ENCODE measurements at places on chromosomes 2 and 18. TPM values are rescaled to one million over a fixed set of nuclear protein-coding genes. Genes with fewer than 3 reads are reported as not detected.
A peak's percentile ranks its signal among the peaks of the same experiment; 100 is the strongest.

DNA sequence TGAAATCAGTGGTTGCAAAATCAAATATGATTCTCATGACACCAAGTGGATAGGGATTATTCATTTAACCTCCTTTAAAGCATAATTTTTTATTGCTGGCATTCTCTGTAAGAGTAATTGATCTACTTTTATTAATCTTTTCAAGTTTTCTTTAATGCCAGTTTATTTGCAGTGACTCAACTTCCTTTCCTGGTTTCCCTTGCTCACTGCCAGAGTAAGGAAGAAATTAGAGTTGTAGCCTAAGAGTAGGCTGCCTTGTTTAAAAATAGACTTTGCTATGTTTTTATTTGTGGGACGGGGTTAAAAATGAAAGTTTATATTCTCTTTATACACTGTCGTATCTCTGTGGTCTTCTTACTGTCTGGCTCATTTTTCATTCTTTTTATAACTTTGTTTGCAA, 148.6 kb downstream of the WDR7 start:
- no peak for DNase-seq

DNA sequence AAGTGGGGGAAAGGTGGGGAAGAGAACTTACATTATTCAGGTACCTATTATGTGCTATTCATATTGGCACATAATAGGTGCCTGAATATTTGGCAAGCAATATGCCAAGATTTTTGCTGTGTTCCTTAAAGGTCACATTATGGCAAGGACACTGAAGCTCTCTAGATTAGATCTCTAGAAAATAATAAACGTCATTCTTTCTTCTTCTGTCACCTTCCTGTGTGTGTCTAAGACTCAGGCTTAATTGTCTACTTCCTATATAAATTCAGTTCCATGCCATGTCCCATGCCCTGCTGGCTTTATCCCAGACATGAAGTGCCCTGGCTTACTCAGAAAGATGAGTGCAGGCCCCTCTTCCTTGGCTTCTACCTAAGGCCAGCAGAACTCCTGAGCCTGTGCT, 191.1 kb upstream of the CTAGE1 start:
- no peak for DNase-seq

DNA sequence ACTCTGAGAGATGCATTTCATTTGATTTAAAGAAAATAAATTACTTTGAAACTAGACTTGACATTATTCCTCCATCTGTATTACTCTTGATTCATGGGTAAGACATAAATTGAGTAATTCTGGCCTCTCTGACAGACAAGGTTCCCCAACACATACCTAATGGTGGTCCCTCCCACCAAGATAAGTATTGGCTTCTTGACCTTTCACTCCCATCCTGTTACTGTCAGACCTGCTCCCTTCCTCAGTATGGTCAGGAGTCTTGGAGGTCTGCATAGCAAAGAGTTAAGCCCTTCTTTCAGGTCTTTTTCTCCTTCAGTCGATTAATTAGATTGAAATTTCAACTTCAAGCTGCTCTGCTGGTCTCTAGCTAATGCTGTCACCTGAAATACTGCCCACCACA, 42.2 kb upstream of the ACVR1 start:
- no peak for DNase-seq

GRCh38 chr2:33029926-33030325, 83.2 kb downstream of the LTBP1 start:
- DNase-seq, result no peak

LIMS4 gene
- polyA plus RNA-seq, result 1.4 TPM

DNA sequence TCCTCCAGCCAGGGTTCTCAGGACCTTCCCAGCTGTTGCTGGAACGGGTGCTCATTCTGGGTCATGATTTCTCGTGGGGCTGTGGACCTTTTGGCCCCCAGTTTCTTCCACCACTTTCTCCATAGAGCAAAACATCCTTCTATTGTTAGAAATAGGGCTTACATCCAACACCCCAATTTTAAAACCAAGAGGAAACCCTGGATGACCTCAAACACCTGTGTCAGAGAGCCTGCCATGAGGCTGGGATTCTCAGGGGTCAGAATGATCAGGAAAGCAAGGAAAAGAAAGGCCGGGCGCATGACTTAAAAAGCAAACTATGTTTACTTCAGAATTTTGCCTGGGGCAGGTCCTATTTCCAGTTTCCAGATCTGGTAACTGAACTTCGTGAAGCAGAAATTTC, 307.9 kb upstream of the MEIS1 start:
- DNase-seq, result no peak

- DNase-seq, result peak; percentile 62
These were observed 331.2 kb upstream of the MYT1L start for GRCh38 chr2:2662037-2662846.

- no peak for DNase-seq
These were observed 76.5 kb downstream of the SOCS6 start for GRCh38 chr18:70365361-70365760.

GRCh38 chr2:239118675-239119211, 270.9 kb downstream of the TWIST2 start:
- no peak for DNase-seq

DNA sequence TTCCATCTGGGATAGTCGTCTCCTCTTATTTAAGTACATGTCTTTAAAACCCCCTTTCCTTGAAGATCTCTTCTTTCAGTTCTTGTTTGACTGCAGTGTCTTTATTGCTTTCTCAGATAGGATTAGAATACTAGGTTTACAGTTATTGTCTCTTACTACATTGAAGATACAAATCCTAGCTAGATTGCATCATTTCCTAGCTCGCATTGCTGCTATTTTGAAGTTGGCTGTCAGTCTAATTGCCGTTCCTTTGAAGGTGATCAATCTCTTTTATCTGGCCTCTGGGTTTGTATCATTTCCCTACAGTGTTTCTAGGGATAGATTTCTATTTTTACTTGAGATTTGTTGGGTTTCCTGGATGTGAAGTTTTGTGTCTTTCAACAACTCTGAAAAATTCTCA, 20.9 kb downstream of the ARMC9 start:
- DNase-seq, result no peak

- peak; percentile 33 for DNase-seq
These were observed 153.5 kb upstream of the PGAP1 start for GRCh38 chr2:197079832-197080555.

DNA sequence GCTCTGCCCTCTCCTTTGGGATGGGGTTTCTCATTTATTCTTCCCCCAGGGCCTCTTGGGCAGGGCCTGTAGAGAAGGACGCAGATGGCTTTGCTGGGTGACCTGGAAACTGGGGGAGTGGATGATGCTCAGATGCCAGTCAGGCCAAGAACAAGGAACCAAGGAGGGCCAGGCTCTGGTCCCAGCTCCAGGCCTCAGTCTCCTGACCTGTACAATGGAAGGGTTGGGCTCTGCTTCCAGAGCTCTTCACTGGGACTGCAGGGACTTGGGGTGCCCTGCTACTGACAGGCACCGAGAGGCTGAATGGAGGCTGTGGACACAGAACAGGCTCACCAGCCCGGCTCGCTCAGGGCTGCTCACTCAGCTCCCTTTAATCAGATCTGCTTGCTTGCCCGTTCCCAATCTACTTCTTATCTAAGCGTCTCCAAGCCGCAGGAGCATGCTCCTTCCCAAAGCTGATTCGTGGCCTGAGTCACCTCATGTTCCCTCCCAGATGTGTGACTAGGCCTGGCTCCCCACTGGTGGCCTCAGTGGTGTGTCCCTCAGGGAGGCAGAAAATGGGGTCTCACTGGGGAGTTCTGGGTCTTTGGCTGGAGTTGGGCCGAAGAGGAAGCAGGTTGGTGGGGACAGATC, 82.6 kb upstream of the ODC1 start:
- DNase-seq, result no peak

DNA sequence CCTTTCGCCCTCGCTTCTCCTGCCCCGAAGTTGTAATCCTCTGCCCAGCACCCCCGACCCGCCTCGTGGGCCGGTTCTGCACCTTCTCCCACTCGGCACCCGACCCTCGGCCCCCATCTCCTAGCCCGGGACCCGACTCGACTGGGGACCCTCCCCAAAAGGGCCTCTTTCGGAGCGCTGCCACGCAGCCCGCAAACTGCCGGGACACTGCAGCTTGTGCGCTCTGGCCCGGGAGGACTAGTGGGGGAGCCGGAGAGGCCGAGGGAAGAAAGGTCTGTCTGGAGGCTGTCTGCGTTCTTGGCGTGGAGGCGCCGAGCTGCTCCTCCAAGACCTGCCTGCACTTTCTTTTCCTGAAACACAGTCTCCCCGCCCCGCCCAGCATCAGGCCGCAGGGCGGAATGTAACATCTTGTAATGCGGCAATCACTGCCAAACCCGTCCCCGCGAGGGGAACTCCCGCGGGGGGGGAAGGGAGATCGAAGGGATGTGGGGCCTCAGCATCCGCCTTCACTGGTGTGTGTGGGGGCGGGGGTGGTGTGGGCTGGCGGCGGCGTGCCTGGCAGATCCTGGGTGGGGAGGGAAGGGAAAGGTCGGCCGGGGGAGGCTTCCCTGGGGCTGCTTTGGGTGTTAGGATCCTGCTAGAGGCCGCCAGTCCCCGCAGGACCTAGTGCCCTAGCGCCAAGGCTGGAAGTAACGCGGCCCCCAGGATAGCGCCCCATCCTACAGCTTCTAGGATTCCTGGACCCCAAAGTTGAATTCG, 7.4 kb downstream of the DLX2 start:
- DNase-seq, result no peak

GRCh38 chr2:64106481-64106880, 37.7 kb downstream of the PELI1 start:
- DNase-seq, result no peak

- no peak for DNase-seq
These were observed 56.4 kb upstream of the PCBP1 start for GRCh38 chr2:70030724-70031420.

DNA sequence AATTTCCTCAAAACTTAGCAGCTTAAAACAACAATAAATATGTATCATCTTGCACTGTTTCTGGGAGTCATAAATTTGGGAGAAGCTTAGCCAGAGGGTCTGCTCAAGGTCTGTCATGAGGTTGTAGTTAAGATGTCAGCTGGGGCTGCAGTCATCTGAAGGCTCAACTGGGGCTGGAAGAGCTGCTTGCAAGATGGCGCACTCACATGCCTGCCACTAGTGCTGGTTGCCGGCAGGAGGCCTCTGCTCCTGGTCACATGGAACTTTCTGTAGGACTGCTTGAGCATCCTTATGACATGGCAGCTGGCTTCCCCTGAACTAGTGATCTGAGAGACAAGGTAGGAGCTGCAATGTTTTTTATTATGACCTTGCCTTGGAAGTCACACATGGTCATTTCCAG, 215.5 kb upstream of the HAAO start:
- DNase-seq, result no peak

- DNase-seq, result no peak
These were observed 3.8 kb downstream of the LIMS1 start for GRCh38 chr2:108538000-108538625.

C2orf80 gene
- not detected for polyA plus RNA-seq

DNA sequence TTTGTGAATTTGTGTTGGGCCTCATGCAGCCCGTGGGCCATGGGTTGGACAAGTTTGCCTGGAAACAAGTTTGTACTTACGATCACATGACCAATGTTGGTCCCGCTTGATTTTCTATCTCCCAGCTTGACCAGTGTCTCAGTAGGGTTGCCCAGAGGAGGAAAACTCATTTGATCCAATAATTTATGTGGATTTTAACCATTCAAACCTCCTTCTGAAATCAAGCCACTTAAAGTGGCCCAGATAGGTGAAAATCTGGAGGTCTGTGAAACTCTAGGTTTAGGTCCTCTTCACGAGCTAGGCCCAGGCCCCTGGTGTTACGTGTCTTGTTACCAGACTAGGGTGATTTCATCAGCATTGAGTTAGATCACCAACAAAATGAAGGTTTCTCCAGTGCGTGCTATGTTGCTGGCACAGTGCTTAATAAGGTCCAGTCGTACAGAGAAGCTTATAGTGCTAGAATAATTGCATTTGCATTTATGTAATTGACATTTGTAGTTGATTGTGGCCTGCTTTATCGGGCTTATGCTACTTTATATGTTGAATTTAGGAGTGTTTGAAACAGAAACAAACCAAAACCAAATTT, 4.4 kb downstream of the ACTR2 start:
- no peak for DNase-seq

DNA sequence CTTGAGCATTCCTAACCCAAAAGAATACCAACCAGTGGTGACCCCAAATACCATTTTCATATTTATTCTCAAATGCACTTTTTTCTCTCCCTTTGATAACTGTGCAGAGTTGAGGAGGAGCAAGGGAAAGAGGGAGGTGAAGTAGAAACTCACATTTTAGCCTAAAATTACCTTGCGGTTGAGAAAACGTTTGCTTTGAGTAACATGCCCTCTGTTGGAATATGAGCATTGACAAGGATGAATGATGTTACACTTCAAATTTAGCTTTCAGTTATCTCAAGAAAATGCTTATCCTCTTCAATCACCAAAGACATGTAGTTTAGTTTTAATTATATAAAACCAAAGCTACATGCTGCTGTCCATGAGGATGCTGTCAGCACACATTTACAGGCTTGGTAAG, 2.4 kb downstream of the GRP start:
- no peak for DNase-seq

- DNase-seq, result no peak
These were observed 20.2 kb downstream of the CACNB4 start for GRCh38 chr2:152078662-152079061.

All from heart left ventricle (tissue), 16 donors.